CMK (cell line): ENCODE measurements at places on chromosomes 4 and X.

GRCh38 chr4:151468715-151469696 lies 60.0 kb downstream of the FHIP1A start:
- DNase-seq: no peak

GRCh38 chr4:65450899-65451298 lies 219.4 kb downstream of the EPHA5 start:
- no peak for DNase-seq

DNA sequence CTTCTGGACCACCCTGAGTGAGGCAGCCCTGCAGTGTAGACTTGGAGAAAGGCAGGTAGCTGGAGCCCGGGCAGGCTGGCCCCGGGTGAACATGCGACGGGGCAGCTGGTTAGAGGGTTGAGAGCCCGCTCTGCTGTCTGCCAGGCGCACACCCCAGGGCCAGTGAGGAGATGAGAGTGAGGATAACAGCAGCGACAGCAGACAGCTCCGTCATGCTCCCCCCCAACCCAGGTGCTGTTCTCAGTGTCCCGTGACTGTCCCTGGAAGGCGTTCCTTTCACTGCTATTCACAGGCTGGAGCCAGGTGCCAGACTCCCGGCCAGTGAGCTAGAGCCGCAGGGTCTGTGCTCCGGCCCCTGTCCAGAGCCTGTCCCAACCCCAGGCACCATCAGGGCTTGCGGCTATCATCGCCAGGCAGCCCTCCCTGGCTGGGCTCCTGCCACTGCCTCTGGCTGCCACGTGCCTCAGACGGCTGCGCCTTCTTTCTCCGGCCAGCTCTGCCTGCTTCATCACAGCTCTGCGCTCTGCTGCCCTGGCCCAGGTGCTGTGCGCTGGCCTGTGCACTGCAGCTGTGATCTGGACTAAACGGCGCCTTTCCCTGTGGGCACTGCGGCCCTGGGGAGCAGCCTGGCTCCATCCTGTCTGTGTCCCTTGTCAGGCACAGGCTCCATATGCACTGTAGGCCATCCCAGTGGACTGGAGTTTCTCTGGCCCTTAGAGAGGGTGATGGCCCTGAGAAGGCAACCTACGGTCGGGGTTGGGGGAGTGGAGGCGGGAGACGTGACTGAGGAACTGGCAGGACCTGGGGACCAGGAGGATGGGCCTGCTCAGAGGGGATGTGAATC lies 19.8 kb downstream of the NSG1 start:
- DNase-seq: no peak

DNA sequence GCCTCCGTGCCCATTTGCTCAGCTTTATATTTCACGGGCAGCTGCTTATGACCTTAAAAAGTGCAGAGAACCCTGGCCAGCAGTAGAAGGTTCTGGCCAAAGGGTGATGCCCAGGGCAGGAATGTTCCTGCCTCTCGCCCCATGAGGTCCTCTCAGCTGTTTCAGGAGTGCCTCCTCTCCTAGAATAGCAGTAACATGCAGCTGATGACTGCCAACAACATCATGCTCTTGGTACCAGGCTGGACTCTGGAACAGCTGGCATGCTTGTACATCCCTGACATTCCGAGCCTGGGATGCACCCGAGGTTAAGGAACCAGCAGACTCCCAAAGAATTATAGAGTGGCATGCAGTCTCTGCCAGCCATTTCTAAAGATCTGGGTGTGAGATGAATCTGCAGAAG lies 11.7 kb upstream of the TENM3 start:
- no peak for DNase-seq

DNA sequence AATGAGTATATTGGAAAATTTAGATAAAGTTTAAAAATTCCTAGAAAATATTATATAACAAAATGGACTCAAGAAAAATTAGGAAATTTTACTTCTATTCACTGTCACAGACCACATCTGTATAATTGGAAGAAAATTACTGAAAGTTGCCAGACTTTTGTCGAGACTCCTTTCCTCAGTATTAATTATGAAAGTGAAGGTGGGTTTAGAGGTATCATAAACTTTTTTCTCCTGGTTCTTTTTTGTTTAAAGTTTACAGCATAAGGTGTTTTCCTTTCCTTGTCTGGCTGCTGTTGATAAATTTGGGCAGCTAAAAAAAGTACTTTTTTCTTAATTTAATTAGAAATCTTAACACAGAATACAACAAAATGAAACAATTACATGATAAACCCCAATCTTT lies 6.7 kb upstream of the TEX13D start:
- no peak for DNase-seq

DNA sequence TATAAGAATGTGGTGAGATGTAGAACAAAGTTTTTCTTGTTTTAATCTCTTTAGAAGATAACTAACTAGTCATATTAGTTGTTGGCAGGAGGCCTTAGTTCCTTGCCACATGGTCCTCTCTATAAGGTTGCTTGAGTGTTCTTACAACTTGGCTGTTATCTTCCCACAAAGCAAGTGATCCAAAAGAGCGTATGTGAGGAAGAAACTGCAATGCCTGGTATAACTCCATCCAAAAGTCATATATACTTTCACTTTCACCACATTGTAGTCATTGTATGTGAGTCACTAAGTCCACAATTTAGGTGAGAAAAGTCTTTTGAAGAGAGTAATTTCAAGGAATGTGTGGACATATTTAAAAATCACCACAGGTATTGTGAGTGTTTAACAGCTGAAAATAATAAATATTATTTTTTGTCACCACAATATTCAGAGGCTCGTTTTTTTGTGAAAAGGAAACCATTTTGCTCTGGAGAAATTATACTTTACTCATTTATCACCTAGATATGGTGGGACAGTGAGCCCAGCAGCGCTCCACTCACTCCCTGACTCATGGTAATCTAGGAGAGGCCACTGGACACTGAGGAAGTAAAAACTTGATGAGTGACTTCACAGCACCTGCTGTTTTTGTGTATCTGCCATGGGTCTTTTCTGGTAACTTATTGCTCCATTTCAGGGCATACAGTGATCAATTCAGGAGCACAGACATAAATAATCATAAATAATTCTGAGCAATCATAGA lies 369.4 kb upstream of the NDST3 start:
- no peak for DNase-seq

GRCh38 chr4:186699881-186700397 lies 23.7 kb downstream of the FAT1 start:
- no peak for DNase-seq

- no peak for DNase-seq
Measured at GRCh38 chr4:45350438-45350837, 624.1 kb upstream of the GNPDA2 start.

DNA sequence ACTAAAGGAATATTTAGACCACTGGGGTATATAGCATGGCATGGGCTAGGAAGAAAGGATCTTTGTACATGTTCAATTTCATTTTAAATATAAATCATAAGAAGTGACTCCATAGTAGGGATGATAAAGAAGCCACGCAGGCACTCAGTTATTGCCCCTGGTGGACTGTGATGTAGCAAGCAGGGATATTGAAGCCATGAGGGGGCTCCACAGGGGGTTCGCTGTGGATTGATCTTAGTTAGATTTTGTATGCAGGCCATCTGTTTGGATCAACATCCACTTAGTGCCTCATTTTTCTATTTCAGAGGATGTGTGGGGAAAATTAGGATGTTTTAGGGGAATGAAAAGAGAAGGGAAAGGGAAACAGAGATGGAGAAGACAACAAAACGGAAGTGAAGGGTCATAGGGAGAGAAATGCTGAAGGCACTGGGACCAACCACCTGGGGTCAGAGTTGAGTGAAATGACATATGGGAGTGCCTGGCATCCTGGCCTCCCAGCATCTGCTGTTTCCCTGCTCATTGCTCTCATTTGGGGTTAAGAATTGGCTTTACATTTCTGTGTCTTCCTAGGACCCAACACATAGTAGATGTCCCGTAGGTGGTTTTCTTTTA lies 11.2 kb upstream of the FREM3 start:
- DNase-seq: no peak

- DNase-seq: no peak
Measured at GRCh38 chr4:15398732-15399131, 29.1 kb upstream of the C1QTNF7 start.

GRCh38 chr4:94933799-94934198 lies 176.0 kb downstream of the BMPR1B start:
- no peak for DNase-seq

DNA sequence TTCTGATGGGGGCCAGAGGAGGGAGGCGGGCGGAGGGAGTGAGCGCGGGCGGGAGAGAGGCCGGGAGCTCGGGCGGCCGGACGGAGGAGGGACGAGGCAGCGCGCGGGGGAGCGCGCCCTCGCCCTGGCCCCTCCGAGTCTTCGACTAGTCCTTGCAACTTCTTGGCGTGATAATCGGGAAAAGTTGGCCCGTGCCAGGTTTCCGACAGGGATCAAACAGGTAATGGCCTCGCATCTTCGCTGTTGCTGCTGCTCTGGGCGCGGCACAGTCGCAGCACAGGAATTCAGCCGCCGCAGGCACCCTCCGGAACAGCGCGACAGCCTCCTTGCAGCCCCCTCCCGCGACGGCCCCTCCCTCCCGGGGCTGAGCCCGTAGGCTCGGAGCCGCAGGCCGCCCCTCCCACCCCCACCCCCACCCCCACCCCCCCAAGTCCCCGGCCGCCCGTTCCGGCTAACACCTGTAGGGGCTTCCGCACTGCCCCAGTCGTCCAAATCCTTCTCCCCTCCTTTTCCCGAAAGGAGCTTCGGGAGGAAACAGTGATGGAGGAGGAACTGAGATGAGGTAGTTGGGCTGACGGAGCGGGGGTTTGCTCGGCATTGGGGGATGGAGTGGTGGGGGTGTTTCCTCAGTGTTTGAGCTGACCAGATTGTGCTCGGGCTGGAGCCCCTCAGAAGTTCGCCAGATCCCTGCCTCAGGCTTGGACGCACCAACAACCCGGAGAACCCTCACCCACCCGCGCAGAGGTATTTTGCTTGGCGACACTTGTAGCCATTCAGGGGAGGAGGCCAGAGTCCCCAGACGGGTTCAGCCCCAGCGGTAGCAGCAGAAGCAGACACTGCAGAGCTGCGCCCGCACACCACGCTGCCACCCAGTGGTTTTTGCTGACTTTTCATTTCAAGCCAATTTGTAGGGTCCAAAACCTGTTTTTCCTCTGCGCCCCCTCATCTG lies at the start of gene FGF13:
TSS of gene FGF13 (minus strand) at position 319 of the 949 bp plus-strand sequence. CDS start 714 bp downstream, outside the sequence.
- DNase-seq: no peak

DNA sequence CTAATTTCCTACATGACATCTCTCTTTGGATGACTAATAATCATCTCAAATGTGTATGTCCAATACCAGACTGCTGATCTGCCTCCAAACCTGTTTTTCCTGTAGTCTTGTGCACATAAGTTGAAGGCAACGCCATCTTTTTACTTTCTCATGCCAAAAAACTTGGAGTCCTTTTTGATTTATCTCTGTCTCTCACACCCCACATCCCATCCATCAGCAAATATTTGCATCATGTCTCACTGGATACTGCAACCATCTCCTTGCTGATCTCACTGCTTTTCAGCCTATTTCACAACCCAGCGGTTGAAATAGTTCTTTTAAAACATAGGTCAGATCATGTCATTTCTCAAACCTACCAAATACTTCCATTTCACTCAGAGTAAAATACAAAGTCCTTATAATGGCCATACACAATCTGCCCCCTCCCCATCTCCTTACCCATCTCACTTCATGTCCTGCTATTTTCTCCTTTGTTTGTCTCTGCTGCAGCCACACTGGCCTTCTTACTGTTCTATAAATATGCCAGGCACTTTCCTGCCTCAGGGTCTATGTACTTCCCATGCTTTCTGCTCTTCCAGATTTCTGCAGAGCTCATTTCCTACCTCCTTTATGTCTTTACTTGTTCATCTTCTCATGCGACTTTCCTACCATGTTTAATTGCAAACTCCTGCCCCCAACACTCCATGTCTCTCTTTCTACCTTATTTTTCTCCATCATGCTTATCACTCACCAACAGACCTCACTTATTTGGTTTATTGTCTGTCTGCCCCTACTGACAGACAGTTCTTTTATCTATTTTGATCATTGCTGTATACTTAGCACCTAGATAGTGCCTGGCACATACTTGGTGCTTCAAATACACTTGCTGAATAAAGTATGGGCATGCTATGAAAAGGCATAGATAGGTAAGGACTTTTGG lies 98.8 kb downstream of the ANXA3 start:
- no peak for DNase-seq

- no peak for DNase-seq
Measured at GRCh38 chr4:184641022-184641421, 8.2 kb downstream of the CASP3 start.

DNA sequence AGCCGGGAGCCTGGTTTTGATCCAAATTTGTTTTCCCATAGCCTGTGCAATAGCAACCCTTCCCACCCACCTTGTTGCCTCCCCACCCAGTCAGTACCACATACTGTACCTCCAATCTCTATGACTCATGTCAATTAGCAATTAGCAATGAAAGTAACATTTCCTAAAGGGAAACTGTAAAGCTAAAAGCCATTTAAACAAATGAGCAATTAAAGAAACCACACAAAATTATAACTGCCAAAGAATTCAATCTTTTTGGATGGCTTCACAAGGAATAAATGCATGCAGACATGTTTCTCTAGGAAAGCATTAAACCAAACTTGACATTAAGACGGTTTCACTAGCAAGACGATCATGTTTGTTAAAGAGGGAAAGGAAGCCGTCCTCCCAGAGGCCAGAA lies 169.0 kb upstream of the MAP3K15 start:
- no peak for DNase-seq

DNA sequence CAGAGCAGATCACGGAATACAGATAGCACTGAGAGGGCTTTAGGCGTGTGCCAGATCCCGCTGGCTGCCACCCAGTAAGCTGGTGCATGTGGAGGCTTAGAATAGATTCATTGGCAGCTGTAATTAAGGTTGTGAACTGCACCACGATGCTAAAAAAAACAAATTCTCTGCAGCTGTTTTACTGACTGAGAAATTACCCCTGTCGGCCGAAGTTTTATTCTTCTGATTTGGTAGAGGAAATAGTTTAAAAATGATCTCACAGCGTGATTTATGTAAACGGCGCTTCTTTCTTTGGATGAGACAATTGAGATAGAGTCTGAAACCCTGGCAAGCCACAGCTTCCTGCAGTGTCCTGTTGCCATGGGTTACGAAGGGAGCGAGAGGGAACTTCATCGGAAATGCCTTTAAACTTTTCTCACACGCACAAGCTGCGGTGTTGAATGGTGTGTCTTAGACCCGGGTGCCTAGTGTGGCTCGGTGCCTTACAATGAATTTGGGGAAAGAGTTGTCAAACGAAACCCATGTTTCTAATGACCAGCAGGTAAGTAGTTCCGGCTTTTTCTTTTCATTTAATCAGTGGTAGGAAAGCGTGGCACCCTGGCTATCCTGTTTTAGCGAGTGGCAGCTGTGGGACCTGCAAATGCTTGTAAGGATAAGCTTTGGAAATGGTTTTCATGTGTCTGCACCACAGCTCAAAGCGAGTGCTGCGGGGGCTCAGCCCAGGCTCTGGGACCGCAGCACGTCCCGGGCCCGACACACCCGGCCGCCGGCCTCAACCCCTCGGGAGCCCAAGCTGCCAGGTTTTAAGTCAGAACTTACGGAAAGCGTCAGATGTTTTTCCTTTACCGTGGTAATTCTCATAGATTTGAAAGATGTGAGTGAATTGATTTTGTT lies 71.7 kb upstream of the HGFAC start:
- DNase-seq: no peak

DNA sequence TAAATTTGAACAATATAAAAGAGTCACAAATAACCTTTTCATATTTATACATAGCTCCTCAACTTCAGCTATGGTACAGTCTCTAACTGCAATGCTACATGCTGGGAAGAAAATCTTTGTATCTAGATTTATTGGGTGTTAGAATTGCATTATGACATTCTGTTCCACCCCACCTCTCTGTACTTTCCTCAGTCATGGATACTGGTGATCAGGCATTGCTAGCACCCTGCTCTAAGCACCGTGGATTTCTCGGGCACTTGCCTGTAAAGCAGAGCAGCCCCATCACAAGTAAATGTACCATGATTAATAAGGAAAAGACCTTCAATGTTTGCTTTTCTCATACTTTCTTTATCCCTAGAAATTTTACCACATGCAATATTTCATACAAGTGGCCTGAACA lies 1028.9 kb upstream of the INTU start:
- no peak for DNase-seq
